Hindlimb muscle (tissue), 1 donor: ENCODE measurements at places on chromosomes 13 and 19. TPM values are rescaled to one million over a fixed set of nuclear protein-coding genes. Genes with fewer than 3 reads are reported as not detected.

The TMEM59L gene
- 3.5 TPM for polyA plus RNA-seq

The SMARCA4 gene
- polyA plus RNA-seq: 107 TPM

The GPR183 gene
- polyA plus RNA-seq: 2.4 TPM

DNA sequence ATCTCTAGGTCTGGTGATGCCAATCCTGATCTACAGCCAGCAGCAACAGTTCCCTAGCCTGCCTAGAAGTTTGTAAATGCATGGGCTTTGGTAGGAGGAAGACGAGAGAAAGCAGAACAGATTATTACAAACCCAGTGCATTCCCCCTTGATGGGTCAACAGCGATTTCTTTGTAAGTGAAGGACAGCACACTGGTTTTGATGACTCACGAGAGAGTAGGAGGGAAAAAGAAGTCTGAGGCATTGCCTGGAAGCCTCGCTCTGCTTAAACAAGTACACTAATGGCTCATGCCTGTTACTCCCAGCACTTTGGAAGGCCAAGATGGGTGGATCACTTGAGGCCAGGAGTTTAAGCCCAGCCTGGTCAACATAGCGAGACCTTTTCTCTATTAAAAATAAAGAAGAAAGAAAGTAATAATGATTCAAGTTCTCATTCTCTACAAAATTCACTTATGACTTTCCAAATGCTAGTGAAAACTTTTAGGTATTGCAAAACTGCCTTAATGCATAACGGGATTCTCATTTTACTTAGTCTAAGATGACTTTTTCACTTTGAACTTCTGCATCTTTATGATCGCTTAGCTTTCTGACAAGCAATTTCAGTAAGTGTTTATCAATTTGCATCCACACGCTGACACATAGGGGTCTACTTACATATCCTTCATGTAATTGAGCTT is 47.7 kb upstream of the USPL1 start:
- DNase-seq: peak; percentile 24
